ENCODE measurements at places on chromosomes 12 and 14.
A peak's percentile ranks its signal among the peaks of the same experiment; 100 is the strongest.

- DNase-seq = no peak
Observed at GRCh38 chr12:40565029-40565633, 127.1 kb upstream of the CNTN1 start.

GRCh38 chr14:81323093-81323492, 77.0 kb downstream of the STON2 start:
- DNase-seq = no peak

- no peak for DNase-seq
Observed at GRCh38 chr12:123071857-123072256, 79.0 kb downstream of the PITPNM2 start.

GRCh38 chr14:72646861-72647528, 246.9 kb downstream of the DPF3 start:
- peak; percentile 91 for DNase-seq

DNA sequence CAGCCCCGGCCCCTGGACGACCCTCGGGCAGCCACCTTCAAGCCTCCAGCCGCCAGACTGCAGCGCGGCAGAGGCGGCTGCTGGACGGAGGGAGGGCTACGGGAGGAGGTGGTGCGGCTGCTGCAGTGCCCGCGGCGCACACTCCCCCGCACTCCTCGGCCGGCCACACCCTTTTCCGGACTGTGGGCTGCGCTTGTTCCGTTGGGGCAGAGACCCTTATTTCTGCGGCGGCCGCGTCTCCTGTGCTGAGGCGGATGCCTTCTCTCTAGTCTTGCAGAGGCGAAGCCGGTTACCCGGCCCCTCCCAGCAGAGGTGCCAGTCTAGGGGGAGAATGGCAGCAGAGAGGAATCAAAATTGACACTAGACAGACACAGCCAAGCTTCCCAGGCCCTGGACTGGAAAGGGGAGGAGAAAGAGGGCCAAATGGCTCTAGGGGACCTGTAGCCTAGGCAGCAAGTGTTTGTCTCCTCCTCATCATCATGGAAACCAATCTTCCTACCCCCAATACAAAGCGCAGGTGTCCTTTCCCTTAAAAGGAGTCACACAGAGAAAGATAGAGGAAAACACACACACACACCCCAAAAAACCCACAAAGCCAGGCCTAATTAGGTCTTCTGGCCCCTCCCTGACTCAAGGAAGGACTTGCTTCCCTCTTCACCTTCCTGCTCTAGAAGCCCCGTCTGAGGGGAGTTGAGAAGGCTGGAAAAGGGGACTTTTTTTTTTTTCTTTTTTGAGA, 1.3 kb downstream of the ESYT1 start:
- peak; percentile 80 for DNase-seq

GRCh38 chr12:112538740-112539139, 120.0 kb downstream of the PTPN11 start:
- DNase-seq = no peak

GRCh38 chr14:87041290-87042020, 951.5 kb downstream of the GALC start:
- no peak for DNase-seq

- DNase-seq = no peak
Observed at GRCh38 chr14:56131865-56132833, 13.9 kb downstream of the PELI2 start.

DNA sequence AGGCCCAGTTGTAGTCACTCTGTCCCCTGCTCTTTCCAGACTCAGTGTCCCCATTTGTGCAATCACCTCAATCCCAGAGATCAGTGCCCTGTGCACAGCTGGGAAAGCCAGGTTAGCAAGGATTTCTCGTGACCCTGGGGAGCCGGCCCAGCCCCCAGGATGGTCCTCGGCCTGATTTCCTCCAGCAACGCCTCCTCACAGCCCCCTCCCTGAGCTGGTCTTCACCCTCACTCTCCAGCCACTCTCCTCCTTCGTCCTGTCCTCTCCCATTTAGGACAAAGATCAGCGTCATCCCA, 194.8 kb upstream of the C14orf180 start:
- DNase-seq = no peak

GRCh38 chr12:117072736-117073490, 26.3 kb downstream of the TESC start:
- DNase-seq = no peak

GRCh38 chr12:50619610-50619958, 114.8 kb downstream of the DIP2B start:
- DNase-seq = no peak

GRCh38 chr14:98274596-98274995, 997.4 kb downstream of the BCL11B start:
- no peak for DNase-seq

DNA sequence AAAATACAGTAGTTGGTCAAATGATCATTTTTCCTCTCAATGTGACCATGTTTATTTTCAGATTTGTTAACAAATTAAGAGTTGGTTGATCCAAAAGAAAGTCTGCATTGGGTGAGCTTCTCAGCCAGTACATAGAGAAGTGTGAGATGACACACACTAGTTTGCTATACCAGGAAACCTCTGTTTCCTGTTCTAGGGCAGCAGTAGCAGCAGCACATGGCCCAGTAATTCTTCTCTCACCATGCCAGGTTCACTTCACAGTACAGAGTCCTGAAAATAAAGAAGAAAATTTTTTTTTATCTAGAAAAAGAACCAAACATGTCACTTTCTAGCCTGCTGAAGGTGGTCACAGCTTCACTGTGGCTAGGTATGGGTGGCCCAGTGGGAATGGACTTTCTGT, 250.2 kb upstream of the OR4E1 start:
- DNase-seq = no peak

GRCh38 chr12:70540996-70541395, 96.2 kb downstream of the PTPRB start:
- DNase-seq = no peak

- DNase-seq = no peak
Observed at GRCh38 chr12:68771223-68771925, 25.4 kb downstream of the SLC35E3 start.

DNA sequence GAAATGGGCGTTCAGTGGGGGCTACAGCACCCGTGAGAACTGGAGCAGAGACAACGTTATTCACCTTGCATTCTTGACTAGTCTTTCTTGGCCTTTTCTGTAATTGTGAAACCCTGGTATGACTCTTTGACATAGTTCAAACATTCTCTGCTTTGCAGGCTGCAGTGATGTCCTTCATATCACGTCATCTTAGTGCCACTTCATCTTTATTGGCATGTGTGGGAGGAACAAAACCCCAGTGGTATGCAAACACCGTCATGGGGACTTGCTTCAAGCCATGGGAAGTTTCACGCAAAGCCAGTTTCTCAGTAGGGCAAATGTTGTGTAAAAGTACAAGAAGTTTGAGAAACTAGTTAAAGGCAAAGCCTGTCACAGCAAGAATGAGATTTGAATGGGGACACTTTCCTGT, 20.2 kb upstream of the DUSP16 start:
- peak; percentile 26 for DNase-seq

DNA sequence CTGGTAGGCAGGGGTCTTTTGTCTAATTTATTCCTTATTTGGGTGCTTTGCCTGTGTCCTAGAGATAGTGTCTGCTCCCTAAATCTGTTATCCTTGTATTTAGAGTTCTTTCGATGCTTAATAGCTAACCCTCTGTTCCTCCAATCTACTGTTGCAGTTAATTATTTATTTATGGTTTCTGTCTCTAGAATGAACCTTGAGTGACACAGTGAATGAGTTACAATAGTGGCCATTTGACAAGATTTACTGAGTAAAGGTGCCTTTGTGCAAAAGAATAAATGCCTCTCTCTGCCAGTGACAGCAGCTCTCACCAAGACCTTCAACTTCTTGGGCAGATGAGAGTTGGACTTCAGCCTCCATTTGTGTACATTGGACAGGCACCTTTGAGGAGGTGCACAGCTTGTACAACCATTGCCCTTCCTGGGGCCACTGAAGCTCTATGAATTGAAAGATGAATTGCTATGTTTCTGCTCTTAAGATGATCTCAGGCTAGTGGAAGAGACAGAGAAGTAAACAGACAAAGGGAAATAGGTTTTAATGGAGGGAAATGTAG, 165.9 kb downstream of the DERA start:
- no peak for DNase-seq

DNA sequence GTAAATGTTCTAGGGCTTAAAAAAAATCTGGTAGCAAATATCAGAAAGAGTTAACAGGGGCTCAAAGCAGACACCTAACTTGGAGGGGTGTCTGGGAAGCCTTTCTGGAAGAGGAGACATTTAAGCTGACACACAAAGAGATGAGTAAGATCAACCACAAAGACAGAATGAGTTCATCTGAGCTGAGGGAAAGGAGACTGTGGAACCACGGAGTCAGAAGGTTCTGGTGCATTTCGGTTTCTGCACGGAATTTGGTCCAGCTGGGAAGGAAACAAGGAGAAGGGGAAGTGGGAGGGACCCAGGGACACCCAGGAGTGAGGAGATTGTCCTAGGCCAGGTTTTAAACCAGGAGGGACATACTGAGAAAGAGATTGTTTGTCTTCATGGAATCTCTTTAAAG, 161.1 kb downstream of the PHETA1 start:
- DNase-seq = no peak

DNA sequence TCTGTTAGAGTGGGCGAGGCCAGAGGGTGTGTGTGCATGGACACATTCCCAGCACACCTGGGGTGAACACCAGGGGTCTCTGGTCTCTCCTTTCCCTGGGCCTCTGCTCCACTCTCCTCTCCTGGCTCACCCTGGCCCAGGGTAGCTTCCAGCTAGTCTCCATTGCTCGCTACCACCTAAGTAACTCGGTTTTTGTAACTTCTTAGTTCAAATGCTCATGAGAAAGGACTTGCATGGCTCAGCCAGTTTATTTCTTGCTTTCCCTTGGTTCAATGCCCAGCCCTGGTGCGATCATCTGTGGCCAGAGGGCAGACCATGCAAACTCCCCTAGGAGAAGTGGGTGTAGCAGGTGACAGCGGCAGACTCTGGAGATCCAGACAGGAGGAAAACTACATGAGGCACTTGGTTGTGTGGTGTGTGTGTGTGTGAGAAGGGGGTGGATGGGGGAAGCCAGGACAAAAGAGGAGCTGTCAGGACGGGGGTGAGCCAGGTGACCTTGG, 8.9 kb upstream of the ACVR1B start:
- no peak for DNase-seq

DNA sequence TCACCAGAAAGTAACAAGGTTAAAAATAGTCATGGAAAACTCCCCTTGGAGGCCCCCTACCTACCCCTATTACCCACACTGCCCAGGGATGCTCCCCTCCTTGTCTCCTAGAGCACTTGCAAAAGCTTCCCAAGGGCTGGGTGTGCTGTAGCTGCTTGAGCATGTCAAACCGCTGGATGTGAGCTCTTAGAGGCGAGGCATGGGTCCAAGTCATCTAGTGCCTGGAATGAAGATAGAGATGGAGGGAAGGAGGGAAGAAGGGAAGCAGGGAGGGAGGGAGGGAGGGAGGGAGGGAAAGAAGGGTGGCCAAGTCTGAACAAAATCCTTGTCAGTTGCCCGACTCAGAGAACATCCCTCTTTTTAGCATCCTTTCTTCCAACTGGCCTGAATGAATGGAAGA, 43.1 kb downstream of the LTBP2 start:
- peak; percentile 53 for DNase-seq

GRCh38 chr14:56100556-56100955, 17.7 kb upstream of the PELI2 start:
- peak; percentile 69 for DNase-seq

DNA sequence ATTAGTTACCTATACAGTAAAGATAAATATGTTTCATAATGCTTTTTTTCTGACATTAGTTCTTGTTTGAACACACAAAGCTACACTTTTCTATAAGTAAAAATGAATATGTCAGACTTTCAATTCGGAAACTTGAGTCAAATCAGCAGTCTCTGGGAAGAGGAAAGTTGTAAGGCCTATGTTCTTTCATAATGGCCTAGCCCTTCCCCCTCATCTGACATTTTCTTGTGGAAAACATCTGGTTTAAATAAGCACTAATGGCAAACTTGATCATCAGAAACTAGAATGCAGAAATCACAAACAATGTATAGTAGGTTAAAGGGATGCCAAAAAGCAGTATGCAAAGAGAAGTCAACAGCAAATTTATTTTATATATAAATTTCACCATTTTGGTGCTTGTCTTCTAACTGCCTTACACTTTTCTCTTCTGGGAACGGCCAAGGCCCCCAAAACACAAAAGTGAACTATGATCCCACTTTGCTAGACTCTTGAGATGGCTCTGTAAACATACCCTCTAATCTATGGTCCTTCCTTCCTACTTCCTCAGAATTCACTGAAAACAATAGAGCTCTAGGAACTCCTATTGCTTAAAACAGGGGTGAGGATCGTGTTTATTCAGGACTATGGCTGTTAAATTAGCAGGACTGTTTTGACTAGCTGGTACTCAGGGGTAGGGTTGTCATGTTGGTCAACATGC, 444.1 kb downstream of the RAD51B start:
- peak; percentile 64 for DNase-seq

- peak; percentile 81 for DNase-seq
Observed at GRCh38 chr12:47686645-47687240, 19.1 kb downstream of the RPAP3 start.

- peak; percentile 42 for DNase-seq
Observed at GRCh38 chr12:78088391-78088832, 257.7 kb downstream of the NAV3 start.

DNA sequence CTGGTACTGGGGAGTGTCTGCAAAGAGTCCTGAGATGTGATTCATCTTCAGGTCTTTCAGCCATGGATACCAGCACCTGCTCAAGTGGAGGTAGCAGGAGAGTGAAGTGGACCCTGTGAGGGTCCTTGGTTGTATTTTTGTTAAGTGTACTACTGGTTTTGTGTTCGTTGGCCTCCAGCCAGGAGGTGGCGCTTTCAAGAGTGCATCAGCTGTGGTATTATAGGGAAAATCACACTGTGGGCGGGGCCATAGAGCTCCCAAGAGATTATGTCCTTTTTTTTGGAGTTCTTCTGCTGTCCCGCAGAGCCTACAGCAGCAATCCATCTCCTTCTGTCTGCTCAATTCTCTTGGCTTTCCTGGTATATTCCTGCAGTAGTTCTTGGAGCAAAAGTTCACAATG, 66.8 kb downstream of the SPATA7 start:
- no peak for DNase-seq

GRCh38 chr14:68109132-68109900, 289.7 kb downstream of the RAD51B start:
- peak; percentile 45 for DNase-seq

GRCh38 chr14:83164016-83164415, 1630.4 kb upstream of the SEL1L start:
- peak; percentile 91 for DNase-seq
